HFF-Myc (cell line): ENCODE measurements at places on chromosomes 7 and 10.

- no peak for DNase-seq
Measured at GRCh38 chr10:51363415-51363814, 289.1 kb downstream of the PRKG1 start.

GRCh38 chr10:126497672-126498071 is 109.4 kb upstream of the ADAM12 start:
- no peak for DNase-seq

GRCh38 chr10:60967260-60967659 is 23.3 kb upstream of the RHOBTB1 start:
- no peak for DNase-seq

DNA sequence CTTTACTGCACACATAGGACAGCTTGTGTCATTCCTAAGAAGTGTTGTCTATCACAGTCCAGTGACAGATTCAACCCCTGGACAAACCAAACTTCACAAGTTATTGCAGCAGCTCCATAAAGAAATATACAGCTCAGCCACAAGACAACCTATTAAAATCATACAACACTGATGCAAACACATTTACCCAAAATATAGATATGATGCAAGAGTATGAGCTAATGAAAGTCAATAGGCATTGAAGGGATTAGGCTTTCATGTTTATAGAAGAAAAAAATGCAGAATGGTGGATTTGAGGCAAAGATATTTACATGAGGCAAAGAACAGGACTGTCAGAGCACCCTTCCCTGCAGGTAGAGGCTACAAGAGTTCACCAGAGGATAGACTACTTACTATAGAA is 14.9 kb upstream of the RAPGEF5 start:
- DNase-seq, result no peak

DNA sequence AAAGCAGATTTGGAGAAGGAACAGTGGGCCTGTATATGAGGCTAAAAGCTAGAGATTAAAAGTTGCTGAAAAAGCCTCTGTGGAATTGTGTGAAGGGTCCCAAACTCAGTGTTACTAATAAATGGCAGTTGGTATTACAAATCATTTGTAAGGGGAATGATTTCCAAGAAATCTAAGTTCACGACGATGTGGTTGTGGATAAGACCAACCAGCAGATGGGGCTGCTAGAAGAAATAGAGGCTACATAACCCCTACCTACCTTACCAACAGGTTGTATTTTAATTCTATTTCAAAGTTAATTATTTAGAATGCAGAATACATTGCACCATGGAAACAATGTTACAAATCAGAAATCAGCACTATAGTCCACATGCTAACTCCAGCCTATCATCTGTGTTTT is 377.1 kb downstream of the HPSE2 start:
- DNase-seq, result no peak

GRCh38 chr10:126598009-126598408 is 72.5 kb downstream of the C10orf90 start:
- no peak for DNase-seq

DNA sequence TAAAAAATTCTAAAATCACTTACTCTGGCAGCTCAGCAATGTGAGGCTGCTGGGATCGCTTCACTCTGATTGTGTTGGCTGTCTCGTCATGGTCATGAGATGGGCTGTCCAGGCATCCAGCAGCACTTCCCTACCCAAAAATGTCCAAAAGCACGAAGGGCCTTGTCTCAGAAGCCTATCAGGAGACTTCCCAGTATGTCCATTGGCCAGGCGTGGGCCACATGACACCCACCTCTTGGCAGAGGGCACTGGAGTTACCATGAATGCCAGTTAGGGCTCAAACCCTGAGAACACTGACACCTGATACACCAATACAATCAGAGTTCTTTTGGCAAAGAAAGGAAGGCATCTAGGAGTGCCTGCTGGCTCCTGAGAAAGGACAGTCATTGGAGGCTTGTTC is 27.0 kb upstream of the GLI3 start:
- no peak for DNase-seq

DNA sequence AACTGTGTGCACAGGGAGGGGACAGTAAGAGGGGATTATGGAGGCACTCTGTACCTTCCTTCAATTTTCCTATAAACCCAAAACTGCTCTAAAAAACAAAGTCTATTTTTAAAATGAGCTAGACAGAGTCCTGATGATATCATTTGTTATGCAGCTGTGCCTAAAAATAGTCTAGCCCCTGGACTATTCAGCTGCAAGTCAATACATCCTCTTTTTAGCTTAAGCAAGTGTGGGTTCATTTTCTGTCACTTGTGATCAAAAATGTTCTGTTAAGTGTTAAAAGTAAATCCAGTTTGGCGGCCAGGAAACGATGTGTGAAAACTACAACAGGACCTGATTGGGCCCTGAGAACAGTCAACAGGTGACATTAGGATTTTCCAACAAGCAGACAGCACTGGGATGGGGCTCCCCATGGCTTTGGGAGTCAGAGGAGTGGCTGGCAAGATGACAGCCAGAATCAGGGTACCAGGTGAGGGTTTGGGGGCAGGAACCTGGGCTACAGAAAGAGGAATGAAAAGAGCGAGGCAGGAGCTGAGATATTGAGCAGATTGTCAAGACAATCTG is 33.9 kb downstream of the FAM107B start:
- DNase-seq, result no peak

- no peak for DNase-seq
Measured at GRCh38 chr10:84329196-84329611, 815 bp downstream of the CCSER2 start.

GRCh38 chr10:50316174-50316573 is 64.9 kb upstream of the ASAH2 start:
- no peak for DNase-seq

GRCh38 chr7:26513948-26514347 is 222.3 kb downstream of the SNX10 start:
- no peak for DNase-seq

GRCh38 chr7:70738151-70738885 is 393.6 kb upstream of the GALNT17 start:
- no peak for DNase-seq

- no peak for DNase-seq
Measured at GRCh38 chr7:130140551-130141160, 64.5 kb downstream of the TMEM209 start.

GRCh38 chr7:135385209-135385608 is 124.7 kb downstream of the CNOT4 start:
- DNase-seq, result no peak

DNA sequence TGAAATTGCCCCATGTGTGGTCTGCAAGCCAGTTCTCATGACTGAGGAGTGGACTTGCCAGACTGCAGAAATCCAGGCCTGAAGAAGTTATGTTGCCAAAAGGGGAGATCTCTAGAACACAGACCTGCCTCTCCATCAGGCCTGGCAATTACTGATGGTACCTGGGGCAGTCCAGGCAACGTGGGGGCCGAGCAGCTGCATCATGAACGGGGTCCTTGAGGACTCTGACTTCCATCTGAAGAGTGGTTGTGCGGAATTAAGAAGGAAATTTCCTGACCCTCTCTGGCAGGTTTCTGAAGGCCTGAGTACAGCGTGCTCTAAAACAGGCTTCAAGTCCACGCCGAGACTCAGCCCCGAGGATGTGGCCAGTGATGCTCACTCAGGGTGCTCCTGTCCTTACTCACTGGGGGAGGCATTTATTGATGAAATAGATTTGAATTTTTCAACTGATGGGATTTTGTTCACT is 30.4 kb downstream of the RAMP3 start:
- no peak for DNase-seq

GRCh38 chr7:66099232-66099550 is 15.5 kb upstream of the CRCP start:
- no peak for DNase-seq

DNA sequence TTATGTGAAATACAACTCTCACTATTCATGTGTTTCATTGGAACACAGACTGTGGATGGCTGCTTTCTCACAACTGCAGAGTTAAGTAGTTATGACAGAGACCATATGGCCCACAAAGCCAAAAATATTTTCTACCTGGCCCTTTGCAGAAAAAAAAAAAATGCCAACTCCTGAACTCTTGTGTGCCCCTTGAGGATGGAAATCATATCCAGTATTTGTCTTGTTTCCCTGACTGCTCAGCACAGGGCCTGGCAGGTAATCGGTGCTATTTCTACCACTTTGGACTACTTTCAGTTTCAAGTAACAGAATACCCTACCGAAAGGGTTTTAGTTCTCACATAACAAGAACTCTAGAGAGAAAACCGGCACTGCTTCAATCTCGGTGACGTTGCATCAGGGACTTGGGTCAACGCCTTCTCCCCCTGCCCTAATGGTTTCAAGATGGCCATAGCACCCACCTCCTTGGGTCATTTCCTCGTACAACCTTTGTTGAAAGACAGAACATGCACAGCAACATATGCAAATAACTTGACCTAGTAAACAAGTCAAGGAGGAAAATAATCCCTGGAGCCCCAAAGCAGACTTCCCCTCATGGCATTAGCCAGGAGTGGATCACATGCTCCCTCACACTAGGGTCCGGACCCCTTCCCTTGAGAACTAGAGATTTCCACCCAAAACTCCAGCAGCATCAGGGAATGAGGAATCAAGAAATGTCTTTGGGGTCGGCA is 11.8 kb upstream of the GPNMB start:
- DNase-seq, result no peak

DNA sequence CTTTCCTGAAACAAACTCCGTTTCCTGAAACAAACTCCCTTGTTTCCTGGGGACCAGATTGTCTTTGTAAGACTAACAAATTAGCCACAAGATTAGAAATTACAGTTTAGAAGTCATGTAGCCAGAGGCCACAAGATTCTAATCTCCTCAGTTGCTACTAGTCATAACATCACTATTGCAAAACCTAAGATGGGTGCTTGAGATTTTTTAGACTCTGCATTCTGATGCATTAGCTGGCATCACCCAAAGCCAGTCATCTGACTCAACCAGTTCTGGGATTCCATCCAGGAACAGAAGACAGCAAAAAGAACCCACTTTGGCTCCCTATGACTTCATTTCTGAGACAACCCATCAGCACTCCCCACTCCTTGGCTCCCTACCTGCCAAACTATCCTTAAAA is 367.9 kb upstream of the MBL2 start:
- no peak for DNase-seq

DNA sequence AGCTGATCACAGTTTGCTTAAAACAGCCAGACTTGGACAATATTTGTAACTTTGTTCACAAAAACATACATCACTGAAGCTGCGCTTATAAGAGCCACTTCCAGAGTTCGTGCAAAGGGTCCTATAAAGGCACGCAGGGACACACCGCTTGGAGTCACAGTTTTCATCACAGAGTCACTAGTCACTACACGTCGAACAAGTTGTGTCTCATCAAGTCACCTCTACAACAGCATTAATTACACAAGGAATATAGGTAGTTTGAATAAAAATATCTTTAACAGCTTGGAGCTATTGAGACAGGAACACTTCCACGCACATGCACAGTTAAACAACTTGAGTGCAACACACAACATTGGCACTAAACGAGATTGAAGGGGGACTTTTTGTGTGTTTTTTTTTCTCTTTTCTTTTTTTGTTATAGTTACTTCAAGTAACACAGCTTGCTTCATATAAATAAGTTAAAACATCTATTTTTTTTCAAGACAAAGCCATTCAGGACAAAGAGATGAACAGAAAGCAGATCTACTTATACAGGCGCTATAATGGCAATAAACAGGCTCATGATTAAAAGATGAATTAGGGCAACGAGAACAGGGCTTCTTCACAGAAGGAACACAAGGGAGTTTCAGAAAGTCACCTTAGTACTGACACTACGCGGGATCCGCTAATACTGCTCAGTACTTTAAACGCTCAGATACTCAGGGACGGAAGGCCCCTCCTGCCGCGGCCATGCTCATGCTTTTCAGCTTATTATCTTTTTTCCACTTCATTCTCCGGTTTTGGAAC is 2.2 kb downstream of the HOXA5 start:
- no peak for DNase-seq

DNA sequence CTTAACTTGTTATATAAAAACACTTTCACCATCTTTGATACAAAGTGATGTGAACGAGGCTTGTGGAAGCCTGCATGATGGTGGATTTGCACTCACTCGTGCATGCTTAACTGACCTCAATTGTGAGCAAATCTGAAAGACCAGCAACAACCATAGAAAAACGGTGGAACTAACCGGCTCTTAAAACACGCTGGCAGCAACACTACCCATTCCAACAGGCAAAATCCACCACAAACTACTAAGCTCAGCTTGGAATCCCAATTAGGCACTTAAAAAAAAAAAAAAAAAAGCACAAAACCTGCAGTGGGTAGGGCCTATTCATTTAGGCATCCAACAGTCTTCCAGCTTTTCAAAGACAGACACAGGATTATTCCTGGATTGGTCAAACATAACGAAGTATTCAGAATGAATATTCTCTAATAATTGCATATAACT is 1.8 kb downstream of the GDI2 start:
- DNase-seq, result peak; percentile 11

- DNase-seq, result no peak
Measured at GRCh38 chr10:132817701-132818211, 31.8 kb upstream of the NKX6-2 start.

DNA sequence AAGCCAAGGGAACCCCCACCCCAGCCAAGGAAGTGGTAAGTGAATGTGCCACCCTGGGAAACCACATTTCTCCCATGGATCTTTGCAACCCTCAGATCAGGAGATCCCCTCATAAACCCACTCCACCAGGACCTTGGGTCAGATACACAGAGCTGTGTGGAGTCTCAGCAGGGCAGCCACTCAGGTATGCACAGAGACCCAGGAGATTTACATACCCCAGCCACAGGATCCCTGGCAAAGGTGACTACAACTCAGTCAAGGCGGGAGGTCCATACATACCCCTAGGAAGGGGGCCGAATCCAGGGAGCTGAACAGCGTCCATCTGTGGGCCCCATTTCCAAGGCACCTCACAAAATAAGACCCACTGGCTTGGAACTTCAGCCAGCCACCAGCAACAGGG is 293.4 kb downstream of the CTNNA3 start:
- DNase-seq, result no peak

DNA sequence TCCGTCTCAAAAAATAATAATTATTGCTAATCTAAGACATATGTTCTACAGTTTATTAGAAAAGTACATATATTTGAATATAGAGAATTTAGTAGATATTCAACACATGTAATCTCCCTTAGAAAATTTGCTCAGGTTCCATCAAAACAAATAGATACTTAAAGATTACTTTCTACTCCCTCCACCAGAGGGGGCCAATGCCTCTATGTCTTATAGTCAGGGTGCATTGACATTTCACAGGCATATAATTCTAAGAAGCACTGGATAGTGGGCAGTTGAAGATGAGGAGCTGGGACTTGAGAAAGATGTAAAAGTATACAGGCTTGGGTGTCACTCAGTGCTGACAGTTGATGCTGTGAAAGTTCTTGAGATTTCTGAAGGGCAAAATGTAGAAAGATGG is 301.6 kb upstream of the HPS1 start:
- DNase-seq, result peak; percentile 5
